CD8-positive, alpha-beta memory T cell (primary cell): ENCODE measurements at places on chromosomes 12 and 14.

- no peak for DNase-seq
Observed at GRCh38 chr14:22497671-22498093, 91.3 kb downstream of the DAD1 start.

- DNase-seq: no peak
Observed at GRCh38 chr12:5051913-5052312, 8.2 kb downstream of the KCNA5 start.

- DNase-seq: peak; percentile 37
Observed at GRCh38 chr12:108730365-108731104, 783 bp downstream of the CORO1C start.

- DNase-seq: no peak
Observed at GRCh38 chr12:69389831-69390230, 30.3 kb downstream of the YEATS4 start.

DNA sequence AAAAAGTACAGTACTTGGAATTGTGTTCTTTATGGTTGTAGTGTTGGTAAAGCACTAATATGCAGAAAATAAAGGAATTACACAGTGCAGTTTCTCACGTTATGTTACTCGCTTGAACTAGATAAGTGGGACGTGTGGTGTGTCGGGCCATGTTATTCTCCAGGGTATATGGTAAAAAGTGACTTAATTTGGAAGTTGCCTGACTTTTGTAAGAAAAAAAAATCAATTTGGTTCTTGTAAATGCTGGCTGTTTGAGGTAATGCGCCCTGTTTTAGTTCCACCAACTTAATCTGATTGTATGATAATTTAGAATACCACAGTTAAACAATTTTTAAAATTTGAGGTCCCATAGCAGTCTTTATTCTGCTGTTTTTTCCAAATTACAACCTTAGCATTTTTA lies 4.1 kb downstream of the ARF6 start:
- DNase-seq: no peak

- DNase-seq: no peak
Observed at GRCh38 chr12:20704860-20705259, 9.7 kb downstream of the SLCO1C1 start.

- no peak for DNase-seq
Observed at GRCh38 chr12:124389725-124390441, 95.0 kb downstream of the RFLNA start.

DNA sequence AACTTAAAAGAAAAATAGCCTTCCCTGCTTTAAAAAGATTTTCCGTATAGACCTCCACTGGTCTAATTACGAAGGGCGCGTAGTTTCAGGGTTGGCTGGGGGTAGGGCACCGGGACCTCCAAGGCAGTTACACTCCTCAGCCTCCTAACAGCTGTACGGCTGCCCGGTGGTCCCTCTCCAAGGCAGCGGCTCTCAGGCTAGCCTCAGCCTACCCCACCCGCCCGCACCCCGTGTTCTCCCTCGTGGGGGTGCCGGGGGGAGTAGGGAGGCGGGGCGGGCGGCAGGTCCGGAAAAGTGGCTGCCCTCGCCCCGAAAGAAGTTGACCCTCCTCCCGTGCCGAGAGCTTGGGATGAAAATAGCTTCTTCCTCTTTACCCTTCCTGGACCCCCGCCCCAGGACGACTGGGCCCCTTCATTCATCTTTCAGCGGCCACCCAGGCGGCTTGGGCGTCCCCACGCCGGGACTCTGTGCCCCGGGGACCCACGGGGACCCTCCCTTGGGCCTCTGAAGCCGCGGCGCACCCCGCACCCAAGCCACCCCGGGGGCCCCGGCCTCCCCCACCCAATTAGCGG lies 991 bp upstream of the RCOR1 start:
- DNase-seq: no peak

GRCh38 chr12:21615431-21615830 lies 10.8 kb upstream of the GYS2 start:
- no peak for DNase-seq

DNA sequence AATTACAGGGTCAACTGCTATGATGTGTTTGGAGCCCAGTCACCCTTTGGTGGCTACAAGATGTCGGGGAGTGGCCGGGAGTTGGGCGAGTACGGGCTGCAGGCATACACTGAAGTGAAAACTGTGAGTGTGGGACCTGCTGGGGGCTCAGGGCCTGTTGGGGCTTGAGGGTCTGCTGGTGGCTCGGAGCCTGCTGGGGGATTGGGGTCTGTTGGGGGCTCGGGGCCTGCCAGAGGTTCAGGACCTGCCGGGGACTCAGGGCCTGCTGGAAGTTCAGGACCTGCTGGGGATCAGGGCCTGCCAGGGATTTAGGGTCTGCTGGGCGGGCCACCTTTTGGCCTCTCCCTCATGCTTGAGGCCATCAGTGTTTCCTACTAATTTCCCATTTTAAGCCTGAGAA lies 37.1 kb downstream of the ALDH2 start:
- DNase-seq: no peak

GRCh38 chr12:21276826-21277225 lies 57.9 kb downstream of the SLCO1A2 start:
- DNase-seq: no peak

DNA sequence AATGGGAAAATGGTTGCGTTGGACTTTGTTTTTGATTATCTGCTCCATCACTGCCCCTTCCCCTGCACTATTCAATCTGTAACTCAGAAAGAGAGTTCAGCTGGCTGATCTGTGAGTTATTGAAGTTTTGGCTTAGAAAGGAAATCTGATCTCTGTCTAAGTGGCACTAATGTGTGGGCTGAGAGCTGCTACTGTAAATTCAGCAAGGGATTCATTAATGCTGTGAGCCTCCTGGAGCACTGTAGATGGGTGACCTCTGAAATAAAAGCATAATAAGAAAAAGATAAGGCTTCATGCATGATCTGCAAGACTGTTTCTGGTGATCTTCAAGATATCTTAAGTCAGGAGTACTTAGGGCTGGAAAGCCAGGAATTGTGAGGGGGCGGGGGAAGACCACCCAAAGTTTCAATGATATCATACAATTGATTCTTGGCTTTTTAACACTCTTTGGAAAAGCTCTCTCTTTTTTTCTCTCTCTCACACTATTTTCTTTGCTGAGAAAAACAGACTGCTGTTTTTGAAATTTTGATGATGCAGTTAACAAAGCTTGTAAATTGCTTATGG lies 101.1 kb downstream of the C12orf75 start:
- no peak for DNase-seq

GRCh38 chr12:63965936-63966605 lies 121.6 kb downstream of the SRGAP1 start:
- no peak for DNase-seq

DNA sequence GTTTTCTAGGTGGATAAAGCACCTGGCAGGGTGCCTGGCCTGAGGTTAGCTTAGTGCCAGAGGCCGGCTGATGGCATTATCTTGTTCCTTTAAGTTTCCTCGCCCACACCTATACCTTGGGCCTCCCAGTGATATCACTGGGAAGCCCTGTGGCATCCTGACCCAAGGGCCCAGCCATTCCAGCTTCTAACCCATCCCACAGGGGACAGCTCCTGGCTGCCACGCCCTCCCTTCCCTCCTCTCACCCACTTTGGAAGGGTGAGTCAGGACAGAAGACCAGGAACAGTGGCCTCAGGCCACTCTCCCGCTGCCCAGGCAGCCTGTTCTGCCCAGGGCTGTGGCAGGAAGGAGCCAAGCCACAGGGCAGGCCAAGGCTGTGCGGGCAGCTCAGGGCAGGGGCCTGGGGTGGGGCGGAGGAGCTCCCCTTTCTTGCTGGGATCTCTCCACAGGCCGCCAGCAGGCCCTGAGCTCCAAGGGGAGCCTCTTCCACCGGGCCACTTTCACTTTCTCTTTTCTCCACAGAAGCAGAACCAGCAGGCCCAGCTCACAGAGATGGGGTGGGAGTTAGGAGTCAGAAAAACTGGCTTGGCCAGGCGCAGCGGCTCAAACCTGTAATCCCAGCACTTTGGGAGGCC lies 75.1 kb downstream of the IRF2BPL start:
- DNase-seq: peak; percentile 53

DNA sequence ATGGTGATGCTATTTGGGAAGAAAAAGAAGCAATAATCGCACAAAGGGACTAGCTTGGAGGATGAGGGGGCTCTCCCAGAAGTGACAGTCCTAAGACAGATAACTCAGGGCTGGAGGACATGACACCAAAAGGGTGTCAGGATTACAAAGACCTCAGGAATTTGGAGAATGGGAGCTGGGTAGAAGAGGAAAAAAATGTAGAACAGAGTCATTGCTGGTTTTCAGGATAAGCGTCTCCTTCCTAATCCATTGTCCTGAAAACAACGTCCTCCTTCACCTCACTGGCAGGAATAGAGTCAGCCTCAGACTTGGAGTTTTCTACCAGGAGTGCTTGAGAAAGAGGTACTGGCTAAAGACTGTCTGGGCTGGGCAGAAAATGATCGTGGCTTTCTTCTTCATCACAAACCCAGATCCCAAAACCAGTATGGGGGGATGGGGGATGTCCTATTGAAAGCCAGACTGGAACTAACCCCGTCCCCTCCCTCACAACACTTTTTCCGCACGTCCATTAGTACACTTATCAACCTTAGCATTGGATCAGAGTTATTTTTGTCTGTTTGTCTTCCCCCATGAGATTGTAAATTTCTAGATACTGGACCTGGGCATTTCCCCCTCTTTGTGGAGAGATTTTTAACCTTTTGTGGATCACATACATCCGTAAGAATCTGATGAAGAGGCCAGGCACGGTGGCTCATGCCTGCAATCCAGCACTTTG lies 14.3 kb downstream of the B4GALNT3 start:
- no peak for DNase-seq

DNA sequence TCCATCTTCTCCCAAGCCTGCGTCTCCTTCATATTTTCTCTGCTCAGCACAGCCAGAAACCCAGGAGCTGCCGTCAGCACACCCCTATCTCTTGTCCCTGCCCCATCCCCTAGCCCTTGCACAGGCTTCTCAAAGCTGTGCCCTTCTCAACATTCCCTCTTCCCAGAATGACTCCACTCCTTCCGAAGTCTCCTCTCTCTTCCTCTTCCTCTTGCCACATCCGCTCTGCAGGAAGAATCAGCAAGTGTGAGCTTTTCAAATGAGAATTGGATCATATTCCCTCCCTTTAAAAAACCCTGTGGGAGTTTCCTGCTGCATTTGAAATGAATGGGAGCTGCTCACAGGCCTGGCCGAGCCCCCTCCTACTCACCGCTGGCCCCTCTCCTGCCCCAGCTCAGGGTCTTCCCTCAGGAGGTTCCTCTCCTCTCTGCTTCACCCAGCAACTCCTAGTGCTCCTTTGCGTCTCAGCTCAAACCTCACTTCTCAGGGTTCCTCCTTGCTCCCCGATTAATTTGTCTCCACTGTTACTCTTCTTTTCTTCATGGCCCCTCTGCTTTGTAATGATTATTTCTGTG lies 528.5 kb upstream of the CCDC196 start:
- DNase-seq: no peak

- DNase-seq: no peak
Observed at GRCh38 chr12:39464976-39465695, 22.2 kb upstream of the KIF21A start.

DNA sequence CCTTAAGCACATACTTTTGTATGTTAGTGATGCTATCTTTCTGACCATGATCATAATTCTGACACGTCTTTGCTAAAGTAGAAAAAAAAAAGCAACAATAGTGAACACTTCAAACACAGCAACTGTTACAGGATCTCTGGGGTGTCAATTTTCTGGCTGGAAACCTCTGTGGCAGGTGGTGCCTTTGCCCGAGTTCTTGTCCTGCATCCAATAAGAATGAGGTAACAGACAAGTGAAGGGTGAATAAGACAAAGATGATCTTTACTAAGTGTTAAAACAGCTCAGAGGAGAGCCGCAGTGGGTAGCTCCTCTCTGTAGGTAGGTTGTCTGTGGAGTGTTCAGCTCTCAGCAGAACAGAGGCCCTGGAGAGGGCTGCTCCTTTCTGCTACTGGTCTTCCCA lies 20.9 kb upstream of the PLBD1 start:
- DNase-seq: no peak

GRCh38 chr14:102738373-102739189 lies 38.7 kb upstream of the TRAF3 start:
- no peak for DNase-seq

- DNase-seq: no peak
Observed at GRCh38 chr14:105346876-105347586, 32.5 kb downstream of the PACS2 start.

- no peak for DNase-seq
Observed at GRCh38 chr12:98793121-98793520, 148.0 kb downstream of the APAF1 start.
